ENCODE measurements at places on chromosomes 7 and 10. TPM values are rescaled to one million over a fixed set of nuclear protein-coding genes. Genes with fewer than 3 reads are reported as not detected.

DNA sequence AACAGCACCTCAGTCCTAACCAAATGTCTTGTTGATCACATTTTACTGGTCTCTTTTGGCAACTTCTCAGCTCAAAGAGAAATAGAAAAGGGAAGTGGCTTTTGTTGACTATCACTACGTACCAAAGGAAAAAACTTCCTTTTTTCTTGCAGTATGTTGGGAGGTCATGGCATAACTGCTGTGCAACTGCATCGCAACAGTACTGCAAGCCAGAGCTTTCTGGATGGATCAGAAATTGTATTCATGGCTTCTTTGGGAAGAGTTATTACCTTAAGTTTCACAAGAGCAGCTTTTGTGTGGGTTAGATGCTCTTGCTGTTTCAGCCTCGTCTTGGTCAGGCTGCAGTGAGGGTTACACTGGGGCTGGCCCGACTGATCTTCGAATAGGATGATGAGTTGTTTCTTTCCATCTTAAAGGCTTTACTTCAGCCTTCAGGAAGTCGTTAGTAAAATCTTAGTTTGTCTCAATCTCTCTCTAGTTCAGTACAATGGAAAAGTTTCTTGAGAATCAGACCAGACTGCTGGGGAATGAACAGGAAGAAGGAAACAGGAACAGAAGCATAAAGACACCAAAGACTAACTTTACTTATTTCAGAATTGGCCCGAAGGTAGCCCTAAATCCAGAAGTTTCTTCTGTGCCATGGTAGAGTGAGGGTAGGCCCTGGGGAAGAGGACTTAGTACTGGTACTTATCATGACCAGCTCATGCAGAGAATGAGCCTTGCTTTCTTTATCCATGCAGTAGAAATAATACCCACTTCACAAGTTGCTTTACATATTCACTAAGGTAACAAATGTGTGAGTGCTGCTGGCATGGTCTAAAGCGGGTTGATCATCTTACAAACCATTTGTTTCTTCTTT, 153.6 kb downstream of the CELF2 start:
- peaks cover 37% of the 10 kb centered on the region for H3K36me3 ChIP-seq
- H3K4me1 ChIP-seq, result peaks cover 41% of the 10 kb centered on the region
- H3K27ac ChIP-seq, result no peak overlapping the region

DNA sequence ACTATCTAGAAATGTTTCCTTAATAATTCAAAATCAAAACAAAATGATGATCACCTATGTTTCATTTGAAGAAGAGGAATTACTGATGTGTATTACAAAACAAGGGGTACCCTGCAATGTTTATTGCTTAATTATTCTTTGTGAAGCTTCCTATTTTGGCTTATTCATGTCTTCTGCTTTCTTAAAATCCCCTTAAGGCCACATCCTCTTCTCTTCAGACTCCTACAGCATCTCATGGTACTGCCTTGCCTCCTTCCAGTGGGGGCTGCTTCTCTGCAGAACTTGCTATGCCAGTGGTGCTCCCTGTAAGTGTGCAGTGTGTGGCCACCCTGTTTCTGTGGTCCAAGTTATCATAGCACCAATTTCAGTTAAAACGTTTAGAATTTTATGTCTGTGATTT, 35.0 kb downstream of the CCDC146 start:
- peaks cover 17% of the 10 kb centered on the region for H3K4me1 ChIP-seq
- H3K27me3 ChIP-seq, result no peaks in the 10 kb centered on the region
- DNase-seq, result no peak
- H3K36me3 ChIP-seq, result peaks cover 1% of the 10 kb centered on the region

DNA sequence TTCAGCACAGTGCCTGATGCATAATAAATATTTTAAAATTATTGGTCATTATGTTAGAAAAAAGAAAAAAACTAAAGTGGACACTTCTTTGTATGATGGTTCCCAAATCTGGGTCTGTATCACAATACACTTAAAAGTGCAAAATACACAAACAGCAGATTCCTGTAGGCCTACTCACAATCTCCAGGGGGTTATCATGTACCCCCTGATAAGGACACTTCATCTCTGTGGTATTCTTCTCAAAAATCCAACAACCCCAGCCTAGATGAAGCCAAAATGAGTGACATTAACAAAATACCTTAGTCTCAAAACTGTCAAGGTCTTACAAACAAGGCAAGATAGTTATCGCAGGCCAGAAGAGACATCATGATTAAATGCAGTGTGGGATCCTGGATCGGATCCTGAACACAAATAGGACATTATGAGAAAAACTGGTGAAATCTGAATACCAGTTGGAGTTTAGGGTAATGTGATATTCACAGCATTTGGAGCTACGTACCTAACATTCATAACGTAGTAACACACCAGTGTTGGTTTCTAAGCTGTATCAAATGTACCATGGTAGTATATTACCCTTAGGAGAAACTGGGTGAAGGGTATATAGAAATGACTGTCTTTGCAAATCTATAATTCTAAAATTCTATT, 45.2 kb downstream of the NSUN6 start:
- no peak for DNase-seq
- peaks cover 18% of the 10 kb centered on the region for H3K36me3 ChIP-seq
- H3K27ac ChIP-seq, result no peak overlapping the region
- peaks cover 10% of the 10 kb centered on the region for H3K4me1 ChIP-seq

- no peak overlapping the region for H3K27ac ChIP-seq
- H3K4me3 ChIP-seq, result no peak overlapping the region
- no peak for DNase-seq
These were observed 9.8 kb upstream of the GRID1 start for GRCh38 chr10:86376403-86376802.

DNA sequence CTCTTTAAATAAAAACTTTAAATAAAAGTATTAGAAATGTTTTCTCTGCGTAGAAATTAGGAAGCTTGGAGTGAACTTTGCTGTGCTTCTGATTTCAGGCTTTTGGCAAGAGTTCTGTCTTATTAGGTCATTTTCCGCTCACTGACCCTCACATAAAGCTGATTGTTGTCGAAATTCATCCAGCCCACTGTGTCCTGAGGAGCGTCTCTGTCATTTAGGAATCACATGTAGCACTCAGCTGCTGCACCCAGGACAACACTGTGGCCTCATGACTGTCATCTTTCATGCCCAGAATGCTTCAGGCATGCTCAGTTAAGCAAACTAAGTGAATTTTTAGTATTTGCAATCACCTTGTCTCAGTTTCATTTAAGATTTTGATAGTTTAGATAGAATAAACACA, 57.8 kb upstream of the MSRB2 start:
- peaks cover 10% of the 10 kb centered on the region for H3K27me3 ChIP-seq
- H3K4me1 ChIP-seq, result no peaks in the 10 kb centered on the region
- DNase-seq, result no peak
- no peak overlapping the region for H3K27ac ChIP-seq
- H3K4me3 ChIP-seq, result no peak overlapping the region
- no peaks in the 10 kb centered on the region for H3K36me3 ChIP-seq

DNA sequence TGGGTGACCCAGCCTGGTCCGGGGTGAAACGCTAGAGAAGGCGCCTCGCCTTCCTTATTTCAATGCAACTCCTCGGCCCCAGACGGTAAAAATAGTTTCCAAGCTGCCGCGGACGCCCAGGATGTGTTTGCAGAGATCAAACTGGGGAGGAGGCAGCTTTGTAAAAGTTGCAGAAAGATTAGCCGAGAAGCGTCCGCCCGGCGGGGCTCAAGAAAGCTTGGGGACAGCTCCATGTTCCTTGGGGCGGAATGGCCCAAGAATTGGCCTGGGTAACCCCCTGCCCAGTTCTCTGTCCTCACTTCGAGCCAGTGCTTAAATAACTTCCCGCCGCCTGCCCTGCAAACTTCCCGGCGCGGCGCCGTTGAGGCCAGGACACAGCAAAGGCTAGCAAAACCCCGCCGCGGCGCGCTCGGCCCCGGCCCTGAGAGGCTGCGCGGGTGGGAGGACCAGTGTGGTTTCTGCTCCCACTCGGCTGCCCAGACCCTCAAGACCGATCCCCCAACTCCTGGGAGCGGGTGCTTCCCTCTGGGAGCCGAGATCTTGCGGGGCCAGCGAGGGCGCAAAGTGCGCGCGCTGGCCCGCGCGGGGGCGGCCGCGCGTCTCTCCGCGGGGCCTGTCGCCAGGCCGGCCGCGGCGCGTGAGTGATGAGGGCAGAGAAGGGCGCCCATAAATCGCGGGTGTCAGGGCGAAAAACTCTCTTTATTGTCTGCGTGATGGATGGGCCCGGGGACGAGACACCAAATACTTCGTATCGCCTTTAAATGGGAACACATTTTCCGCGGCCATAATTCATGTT, 6.3 kb upstream of the ZNF503 start:
- H3K36me3 ChIP-seq, result no peaks in the 10 kb centered on the region
- no peak overlapping the region for H3K27ac ChIP-seq
- H3K4me3 ChIP-seq, result peak overlapping the region; percentile 43
- H3K4me1 ChIP-seq, result peaks cover 22% of the 10 kb centered on the region
- no peak for DNase-seq

The ELFN1 gene
- not detected for total RNA-seq

GRCh38 chr10:33352175-33352574, 17.7 kb upstream of the NRP1 start:
- H3K27me3 ChIP-seq, result peaks cover 4% of the 10 kb centered on the region
- no peaks in the 10 kb centered on the region for H3K36me3 ChIP-seq
- DNase-seq, result no peak

GRCh38 chr7:142897691-142898090, 12.1 kb upstream of the TRPV6 start:
- DNase-seq, result no peak
- H3K4me1 ChIP-seq, result no peaks in the 10 kb centered on the region
- H3K4me3 ChIP-seq, result no peak overlapping the region
- H3K27me3 ChIP-seq, result no peaks in the 10 kb centered on the region
- no peak overlapping the region for H3K27ac ChIP-seq

- no peak for DNase-seq
- peaks cover 43% of the 10 kb centered on the region for H3K4me1 ChIP-seq
- H3K4me3 ChIP-seq, result no peak overlapping the region
- H3K36me3 ChIP-seq, result peaks cover 13% of the 10 kb centered on the region
- no peaks in the 10 kb centered on the region for H3K27me3 ChIP-seq
These were observed 1.5 kb upstream of the TSPAN14 start for GRCh38 chr10:80452640-80453039.

The VENTX gene
- total RNA-seq, result not detected

- H3K4me1 ChIP-seq, result peaks cover 18% of the 10 kb centered on the region
- peak; percentile 50 for DNase-seq
- peak overlapping the region; percentile 97 for H3K27ac ChIP-seq
- H3K4me3 ChIP-seq, result peak overlapping the region; percentile 89
- peaks cover 31% of the 10 kb centered on the region for H3K36me3 ChIP-seq
These were observed 403 bp downstream of the CDK6 start for GRCh38 chr7:92835851-92836488.

DNA sequence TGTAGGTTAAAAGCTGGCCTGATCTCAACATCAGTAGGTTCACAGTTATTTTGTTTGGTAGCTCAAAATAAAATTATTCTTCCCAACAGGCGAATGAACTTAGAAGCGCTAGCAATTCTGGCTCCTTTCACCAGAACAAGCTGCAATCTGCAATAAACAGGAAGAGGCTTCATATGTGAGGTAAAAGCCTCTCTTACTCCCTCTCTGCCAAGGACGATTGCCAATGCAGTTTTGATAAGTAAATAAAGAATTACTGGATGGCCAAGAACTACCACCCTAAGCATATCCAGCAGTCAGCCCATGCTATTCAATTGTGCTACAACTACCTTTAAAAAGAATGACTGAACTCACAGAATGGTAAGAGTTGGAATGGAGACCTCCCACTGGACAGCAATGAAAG, 150.0 kb upstream of the LAMB4 start:
- H3K27ac ChIP-seq, result no peak overlapping the region
- no peak for DNase-seq
- no peak overlapping the region for H3K4me3 ChIP-seq

GRCh38 chr7:7426676-7427075, 109.0 kb downstream of the COL28A1 start:
- H3K27me3 ChIP-seq, result no peaks in the 10 kb centered on the region
- H3K4me3 ChIP-seq, result no peak overlapping the region
- H3K36me3 ChIP-seq, result no peaks in the 10 kb centered on the region
- no peaks in the 10 kb centered on the region for H3K4me1 ChIP-seq

- H3K27me3 ChIP-seq, result peaks cover 4% of the 10 kb centered on the region
- no peak overlapping the region for H3K4me3 ChIP-seq
- no peak overlapping the region for H3K27ac ChIP-seq
- no peaks in the 10 kb centered on the region for H3K36me3 ChIP-seq
These were observed 372.6 kb downstream of the GPR158 start for GRCh38 chr10:25547382-25547781.

- DNase-seq, result no peak
- peaks cover 19% of the 10 kb centered on the region for H3K36me3 ChIP-seq
- H3K27me3 ChIP-seq, result no peaks in the 10 kb centered on the region
- no peak overlapping the region for H3K4me3 ChIP-seq
- H3K4me1 ChIP-seq, result peaks cover 5% of the 10 kb centered on the region
These were observed 6.8 kb upstream of the SCART1 start for GRCh38 chr10:133446979-133447378.

The ANTXRL gene
- not detected for total RNA-seq

DNA sequence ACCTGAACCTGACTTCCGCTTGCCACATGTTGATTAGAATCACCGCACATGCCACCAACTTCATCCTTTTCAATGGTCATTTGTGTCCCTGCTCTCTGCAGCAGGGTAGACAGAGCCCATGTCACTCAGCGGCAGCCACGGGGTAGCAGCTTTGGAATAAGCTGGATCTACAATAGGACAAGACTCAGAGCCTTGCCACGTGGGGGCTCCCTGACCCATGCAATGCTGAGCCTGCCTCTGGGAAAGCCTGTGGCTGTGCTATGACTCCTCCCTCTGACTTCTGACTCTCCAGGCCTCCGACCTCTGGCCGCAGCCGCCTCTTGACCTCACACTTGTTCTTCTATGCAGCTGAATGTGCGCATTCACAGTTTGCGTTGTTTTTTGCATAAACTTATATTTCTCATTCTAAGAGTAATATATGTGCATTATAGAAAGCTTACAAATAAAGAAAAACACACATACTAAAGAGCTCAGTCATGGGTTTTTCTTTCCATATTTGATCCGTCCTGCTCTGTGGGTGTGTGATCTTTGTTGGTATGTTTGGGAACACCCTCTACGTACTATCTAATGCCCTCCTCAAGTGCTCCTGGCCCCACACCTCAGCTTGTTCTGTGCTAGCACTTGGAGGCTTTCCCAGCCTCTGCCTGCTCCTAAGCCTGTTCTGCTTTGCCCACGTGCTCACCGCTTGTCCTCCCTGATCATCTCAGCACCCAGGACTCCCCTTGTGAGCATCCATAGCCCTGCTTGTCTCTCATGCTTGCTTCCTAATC, 198.0 kb upstream of the MKI67 start:
- peak; percentile 18 for DNase-seq
- H3K27me3 ChIP-seq, result peaks cover 20% of the 10 kb centered on the region
- no peak overlapping the region for H3K27ac ChIP-seq
- H3K36me3 ChIP-seq, result no peaks in the 10 kb centered on the region
- no peak overlapping the region for H3K4me3 ChIP-seq
- H3K4me1 ChIP-seq, result no peaks in the 10 kb centered on the region

- H3K27me3 ChIP-seq, result peaks cover 19% of the 10 kb centered on the region
- H3K36me3 ChIP-seq, result no peaks in the 10 kb centered on the region
- H3K4me1 ChIP-seq, result peaks cover 7% of the 10 kb centered on the region
These were observed 11.9 kb downstream of the RGR start for GRCh38 chr10:84256510-84257342.

The SFTPA1 gene
- total RNA-seq, result not detected
